ENCODE measurements at places on chromosomes 2 and 18.

GRCh38 chr2:78465707-78466106 is 559.8 kb upstream of the REG3G start:
- no peak for DNase-seq

- no peak for DNase-seq
Observed at GRCh38 chr2:180892091-180892490, 88.3 kb upstream of the UBE2E3 start.

GRCh38 chr2:147223553-147224060 is 621.2 kb upstream of the ACVR2A start:
- DNase-seq: no peak

DNA sequence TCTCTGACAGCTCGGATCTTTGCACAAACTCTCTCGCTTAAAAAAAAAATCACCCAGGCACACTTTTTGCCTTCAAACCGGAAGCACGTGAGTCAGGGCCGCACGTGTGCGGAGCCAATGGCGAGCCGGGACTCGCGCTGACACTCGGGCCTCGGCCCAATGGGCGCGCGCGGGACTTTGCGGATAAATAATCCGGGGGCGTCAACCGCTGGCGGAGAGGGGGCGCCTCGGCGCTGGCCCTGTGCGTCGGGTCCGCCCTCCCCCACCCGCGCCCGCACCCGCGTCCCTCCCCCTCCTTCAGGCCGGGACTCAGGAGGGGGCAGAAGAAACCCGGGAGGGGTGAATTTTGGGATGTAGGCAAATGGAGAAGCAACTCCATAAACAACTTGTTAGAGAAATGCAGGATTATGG is 319 bp upstream of the EN1 start:
- DNase-seq: no peak

DNA sequence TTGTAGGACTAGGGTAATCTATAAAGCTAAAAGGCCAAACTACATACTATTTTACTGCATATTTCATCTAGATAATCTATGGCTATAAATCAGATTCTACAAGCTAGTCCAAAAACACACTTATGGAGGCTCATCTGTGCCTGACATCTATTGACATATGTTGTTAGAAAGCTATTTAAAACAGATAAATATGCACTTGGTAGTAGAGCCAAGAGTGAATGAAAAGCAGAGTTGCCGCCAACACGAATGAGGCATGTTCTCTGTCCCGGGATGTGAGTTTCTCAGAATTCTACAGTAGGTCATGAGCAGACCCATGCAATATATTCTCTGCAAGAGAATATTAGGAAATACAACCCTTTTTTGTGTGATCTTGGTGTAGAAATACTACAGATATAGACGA is 66.7 kb upstream of the LPIN2 start:
- DNase-seq: no peak

DNA sequence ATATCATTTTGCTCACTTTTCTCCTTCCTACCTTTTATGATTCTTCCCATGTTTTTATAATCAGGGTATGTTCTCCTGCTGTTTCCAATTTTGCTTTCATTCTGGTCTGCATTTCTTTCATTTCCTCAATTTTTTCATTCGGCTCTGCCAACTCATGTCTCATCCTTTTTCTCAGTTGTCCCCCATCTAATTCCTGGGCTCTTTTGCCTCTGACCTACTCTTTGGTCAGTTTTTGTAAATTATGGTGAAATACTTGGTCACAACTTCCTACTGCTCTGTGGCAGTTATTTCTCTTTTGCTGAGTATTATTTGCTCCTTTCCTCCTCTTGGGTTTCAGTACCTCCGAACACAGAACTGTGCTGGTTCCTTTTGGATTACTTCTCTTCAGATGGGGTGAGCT is 27.5 kb downstream of the MYO7B start:
- no peak for DNase-seq

DNA sequence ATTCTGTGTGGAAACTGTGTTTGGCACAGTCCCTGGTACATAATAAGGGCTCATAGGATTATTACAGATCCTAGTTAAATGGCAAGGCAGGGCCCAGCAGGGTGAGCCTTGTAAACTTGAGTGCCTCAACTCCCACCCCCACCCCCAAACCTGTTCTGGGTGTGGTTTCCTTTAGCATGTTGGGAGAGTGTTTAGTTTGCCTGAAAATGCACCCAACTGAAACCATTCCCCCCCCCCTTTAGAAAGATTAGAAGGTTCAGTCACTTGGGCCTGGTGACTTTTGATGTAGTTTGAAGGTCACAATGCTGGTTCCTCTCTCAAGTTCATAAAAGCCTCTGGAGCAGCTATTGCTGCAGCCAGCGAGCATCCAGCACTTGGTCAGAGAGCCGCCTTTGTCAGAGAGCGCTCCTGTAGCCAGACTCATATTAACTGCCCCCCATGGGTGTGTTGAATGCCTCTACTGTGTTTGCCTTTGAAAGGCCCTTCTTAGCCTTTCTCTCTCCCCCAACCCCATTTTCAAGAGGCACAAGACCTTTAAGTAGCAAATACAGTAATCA is 113.7 kb downstream of the SPTBN1 start:
- DNase-seq: peak; percentile 67

DNA sequence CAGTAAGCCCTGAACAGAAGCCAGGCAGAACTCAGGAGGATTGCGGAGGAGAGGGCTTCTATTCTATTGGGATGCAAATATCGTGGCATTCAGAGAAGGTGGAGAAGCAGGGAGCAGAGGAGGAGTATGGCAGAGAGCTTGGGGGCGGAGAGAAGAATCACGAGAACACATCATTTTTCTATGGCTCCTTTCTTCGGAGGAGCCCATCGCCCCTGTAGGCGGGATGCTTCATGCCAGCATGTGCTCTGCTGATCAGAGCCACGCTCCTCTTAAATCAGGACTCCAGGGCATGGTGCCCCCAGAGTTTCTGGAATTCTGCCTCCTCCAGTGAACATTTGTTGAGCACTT is 71.1 kb downstream of the CIB4 start:
- DNase-seq: no peak

DNA sequence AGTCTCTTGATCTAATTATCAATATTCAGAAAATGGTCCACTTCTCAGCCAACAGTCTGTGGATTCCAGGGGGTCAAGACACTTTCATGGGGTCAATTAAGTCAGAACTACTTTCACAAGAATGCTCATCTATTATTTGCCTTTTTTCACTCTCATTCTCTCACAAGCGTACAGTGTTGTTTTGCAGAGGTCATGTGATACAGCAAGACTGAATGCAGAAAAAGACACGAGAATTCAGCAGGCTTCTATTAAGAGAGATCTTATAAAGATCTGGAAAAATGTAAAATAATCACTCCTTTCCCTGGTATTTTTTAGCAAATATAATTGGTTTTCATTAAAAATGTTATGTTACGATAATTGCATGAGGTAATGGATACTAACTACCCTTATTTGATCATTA is 8.7 kb downstream of the RPRD1A start:
- DNase-seq: no peak

- no peak for DNase-seq
Observed at GRCh38 chr2:110735366-110735765, 3.0 kb downstream of the ACOXL start.

DNA sequence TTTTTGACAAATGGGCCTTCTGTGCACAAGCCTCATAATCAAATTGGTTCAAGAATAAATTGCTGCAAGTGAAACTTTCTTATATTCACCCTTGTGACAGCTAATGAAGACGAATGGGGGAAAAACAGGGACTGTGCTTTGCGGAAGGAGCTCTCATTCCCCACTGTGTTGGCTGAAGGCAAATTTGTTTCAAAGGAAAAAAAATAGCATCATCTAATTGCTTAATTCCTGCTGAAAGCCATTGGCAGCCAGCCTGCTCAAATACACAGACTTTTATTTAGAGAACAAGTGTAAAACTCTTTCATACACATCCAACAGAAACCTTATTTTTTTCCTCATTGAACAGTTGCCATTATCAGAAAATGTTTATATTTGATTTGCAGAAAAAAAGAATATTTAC is 172.3 kb downstream of the ARL6IP6 start:
- DNase-seq: no peak

DNA sequence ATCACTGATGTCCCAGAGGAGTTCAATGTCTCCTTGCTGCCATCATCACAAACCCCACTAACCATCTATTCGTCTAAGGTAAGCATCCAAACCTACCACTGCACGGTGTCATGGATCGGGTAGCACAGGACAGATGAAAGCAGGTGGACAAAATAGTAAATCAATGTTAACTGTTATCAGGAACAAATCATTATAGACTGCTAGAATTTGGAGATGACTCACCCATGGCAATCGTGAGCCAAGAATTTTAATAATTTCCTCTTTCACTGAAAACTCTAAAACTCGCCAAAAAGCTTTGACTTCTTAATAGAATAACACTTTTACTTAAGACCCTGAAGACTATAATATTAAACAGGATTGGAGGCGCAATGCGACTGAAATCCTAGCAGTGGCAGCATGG is 33.7 kb upstream of the BZW1 start:
- DNase-seq: no peak

GRCh38 chr2:71100195-71100964 is 29.6 kb downstream of the MCEE start:
- peak; percentile 61 for DNase-seq

GRCh38 chr2:200405599-200406298 is 99.3 kb downstream of the SPATS2L start:
- DNase-seq: peak; percentile 90

- no peak for DNase-seq
Observed at GRCh38 chr2:41923156-41923786, 124.5 kb upstream of the PKDCC start.

DNA sequence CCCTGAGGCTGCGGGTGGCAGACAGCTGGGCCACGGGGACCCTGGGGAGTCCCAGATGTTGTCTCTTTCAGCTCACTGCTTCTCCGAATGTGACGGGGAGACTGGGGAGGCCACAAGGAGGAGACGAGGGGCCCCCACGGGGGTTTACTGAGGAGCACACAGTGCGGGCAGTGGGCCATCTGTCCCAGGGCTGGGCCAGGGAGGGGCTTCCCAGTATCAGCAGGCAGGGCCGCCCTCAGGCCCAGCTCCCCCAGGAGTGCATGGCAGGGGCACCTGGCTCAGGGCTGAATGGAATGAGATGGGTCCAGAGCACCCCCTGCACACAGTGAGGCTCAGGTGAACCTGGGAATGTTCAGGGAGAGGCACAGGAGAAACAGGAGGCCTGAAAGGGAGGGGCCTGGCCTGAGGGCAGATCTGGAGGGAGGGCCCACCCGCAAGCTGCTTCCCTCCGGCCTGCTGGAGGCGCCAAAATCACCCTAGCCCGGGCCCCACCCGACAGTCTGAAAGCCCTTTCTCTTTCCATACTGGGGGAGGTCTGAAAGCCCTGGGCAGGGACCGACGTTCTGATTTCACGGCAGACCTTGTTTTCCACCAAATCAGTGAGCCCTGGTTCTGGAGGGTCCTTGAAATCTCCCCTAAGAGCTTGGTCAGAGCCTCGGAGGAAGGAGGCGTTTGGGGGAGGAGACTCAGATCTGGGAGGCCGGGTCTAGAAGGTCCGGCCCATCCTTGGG is 35.5 kb upstream of the PTMA start:
- no peak for DNase-seq

DNA sequence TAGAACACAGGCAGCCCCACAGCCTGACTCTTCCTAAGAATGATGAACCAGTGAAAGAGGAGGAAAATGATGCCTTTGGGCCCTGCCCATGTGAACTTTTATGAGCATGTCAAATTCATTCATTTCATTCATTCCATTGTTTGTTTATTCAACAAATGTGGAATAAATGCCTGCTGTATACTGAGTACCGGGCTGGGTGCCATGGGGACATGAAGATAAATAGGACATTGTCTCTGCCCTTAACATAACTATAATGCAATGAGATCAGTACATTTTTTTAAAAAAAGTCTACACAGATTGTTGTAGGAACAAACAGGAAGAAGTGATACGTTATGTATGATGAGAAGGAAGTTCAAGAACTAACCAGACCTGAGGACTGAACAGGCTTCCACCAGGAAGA is 14.7 kb downstream of the MREG start:
- no peak for DNase-seq

GRCh38 chr2:84631047-84631446 is 114.7 kb downstream of the DNAH6 start:
- DNase-seq: peak; percentile 51

DNA sequence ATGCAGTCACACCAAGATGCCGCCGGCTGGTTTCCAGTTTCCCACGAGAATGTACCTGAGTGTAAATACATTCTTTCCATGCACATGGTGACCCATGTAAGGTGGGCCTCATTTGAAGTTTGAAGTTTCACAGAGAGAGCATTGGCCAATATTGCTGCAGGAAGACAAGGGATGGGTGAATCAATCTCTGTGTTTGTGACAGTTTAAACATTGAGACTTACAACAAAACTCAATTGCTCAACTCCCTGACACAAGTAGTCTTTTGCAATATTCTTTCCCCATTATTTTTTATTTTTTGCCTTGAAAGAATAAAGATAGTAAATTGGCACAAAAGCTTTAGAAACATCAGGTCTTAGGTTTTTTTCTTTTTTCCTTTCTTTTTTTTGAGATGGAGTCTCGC is 5.1 kb downstream of the SERPINB2 start:
- no peak for DNase-seq

DNA sequence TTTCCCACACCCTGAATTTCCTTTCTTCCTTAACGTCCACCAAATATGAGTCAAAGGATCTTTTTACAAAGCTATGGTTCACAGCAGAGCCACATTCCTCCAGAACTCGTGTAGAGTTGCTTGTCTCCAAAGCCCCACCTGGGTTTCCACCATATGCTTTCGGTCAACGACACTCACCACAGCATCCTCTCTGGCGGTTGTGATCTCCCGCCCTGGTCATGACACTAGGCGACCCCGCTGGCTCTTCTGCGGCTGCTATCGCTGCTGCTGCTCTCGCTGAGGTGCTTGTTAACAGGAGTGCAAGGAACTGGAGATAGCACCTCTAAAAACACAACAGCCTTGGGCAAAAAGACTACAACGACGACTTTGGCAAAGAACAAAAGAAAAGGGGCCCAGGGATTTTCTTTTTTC is 340 bp downstream of the SLC40A1 start:
- no peak for DNase-seq

DNA sequence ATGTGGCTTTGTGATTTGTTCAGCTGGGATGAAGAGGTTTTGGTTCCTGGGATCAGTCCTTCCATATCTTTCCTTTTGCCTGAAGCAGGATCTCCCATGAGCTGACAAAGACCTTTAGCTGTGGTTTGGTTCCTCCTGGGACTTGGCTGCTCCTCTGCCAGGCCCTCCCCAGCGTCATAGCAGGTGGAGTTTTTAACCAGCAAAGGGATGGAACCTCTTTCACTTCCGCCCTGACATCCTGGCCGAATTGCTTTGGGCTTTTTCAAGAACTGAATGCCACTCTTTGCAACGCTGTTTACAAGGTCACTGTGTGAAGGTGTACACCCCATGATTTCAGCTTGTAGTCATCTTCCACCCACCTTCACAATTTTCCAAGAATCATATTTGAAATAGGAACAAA is 390 bp downstream of the PCARE start:
- no peak for DNase-seq
